ENCODE measurements at places on chromosomes 16 and 17.
A peak's percentile ranks its signal among the peaks of the same experiment; 100 is the strongest.

- DNase-seq = no peak
Observed at GRCh38 chr17:11391134-11391533, 150.1 kb downstream of the SHISA6 start.

- DNase-seq = no peak
Observed at GRCh38 chr16:72936408-72936807, 111.5 kb downstream of the ZFHX3 start.

GRCh38 chr16:65480281-65481091 is 358.6 kb upstream of the CDH11 start:
- DNase-seq = no peak

DNA sequence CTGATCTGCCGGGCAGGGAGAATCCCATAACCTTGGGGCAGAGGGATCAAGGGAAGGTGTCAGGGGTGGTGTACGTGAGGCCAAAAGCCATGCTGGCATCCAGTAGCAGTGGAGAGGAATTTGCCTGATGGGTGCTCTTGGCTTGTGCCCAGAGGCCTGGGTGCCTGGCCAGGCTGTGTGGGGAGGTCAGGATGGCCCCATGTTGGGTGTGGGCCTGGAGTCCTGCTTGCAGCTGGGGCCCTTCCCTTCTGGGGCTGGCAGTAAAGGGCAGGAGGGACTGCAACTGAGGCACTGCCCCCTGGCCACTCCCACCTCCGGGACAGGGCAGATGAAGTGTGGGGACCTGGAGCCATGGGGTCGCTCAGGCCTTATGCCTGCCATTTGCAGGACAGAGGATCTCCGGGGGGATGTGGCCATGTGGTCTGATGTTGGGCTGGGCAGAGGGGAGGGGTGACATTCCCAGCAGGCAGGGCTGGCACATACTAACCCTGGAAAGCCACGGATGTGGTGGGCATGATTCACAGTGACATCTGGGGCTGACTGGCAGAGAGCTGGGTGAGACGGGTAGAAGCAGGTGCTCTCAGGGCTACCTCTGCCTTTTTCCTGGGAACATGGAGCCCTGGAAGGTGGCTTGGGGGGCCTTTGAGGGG is 3.5 kb downstream of the FMNL1 start:
- DNase-seq = no peak

- DNase-seq = no peak
Observed at GRCh38 chr17:82841921-82842596, 2.2 kb upstream of the ZNF750 start.

DNA sequence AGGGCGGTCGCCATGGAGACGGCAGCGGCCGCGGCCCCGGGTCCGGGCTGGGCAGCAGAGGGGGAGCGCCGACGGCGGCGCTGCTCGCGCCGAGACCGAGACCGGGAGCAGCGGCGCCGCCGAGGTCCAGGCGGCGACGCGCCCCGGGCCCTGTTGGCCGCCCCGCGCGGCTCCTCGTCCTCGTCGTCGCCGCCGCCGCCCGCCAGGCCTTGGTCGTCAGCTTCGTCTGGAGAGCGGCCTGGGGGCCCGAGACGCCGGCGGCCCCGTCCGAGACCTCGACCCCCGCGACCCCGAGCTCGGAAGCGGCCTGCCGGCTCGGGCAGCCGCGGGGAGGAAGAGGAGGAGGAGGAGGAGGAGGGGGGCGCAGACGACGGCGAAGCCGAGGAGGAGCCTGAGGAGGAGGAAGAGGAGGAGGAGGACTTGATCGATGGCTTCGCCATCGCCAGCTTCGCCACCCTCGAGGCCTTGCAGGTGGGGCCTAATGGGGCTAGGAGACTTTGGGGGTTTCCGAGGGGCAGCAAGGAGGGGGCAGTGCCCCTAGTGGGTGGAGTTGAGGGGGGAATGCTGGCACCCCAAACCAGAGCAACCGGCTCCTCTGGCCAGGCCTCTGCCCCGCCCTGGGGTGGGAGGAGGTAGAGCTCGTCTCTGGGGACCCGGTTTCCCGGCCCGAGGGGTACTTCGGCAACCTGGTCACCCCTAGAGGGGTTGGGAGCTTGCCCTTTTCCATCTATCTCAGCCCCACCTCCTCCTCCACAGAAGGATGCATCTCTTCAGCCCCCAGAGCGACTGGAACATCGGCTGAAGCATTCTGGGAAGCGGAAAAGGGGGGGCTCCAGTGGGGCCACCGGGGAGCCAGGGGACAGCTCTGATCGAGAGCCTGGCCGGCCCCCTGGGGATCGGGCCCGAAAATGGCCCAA is 1.5 kb downstream of the FBRS start:
- DNase-seq = no peak

- no peak for DNase-seq
Observed at GRCh38 chr16:75287708-75288107, 36.3 kb upstream of the BCAR1 start.

DNA sequence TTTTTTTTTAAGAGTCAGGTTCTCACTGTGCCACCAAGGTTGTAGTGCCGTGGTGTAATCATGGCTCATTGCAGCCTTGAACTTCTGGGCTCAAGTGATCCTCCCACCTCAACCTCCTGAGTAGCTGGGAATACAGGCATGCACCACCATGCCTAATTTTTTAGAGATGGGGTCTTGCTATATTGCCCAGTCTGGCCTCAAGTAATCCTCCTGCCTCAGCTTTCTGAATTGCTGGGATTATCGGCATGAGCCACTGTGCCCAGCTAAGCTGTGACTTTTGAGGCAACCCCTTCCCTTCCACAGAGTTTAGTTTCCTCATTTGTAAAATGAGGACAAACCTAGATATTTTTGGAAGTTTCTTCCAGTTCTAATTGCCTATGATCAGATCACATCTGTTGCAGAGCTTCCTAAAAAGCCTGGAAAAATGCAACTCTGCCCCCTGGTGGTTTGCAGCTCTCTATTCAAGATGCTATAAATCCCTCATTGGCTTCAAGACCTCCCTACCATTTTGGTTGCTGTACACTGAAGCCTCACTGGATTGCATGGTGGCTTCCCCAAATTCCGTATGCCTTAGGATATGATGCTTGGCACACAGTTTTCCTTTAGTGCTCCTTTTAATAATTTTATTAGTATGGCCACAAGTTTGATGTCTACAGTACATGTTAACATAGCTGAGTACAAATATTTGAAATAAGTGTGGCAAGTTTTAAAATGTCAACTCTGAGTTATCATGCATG is 19.3 kb downstream of the GDE1 start:
- DNase-seq = peak; percentile 68

DNA sequence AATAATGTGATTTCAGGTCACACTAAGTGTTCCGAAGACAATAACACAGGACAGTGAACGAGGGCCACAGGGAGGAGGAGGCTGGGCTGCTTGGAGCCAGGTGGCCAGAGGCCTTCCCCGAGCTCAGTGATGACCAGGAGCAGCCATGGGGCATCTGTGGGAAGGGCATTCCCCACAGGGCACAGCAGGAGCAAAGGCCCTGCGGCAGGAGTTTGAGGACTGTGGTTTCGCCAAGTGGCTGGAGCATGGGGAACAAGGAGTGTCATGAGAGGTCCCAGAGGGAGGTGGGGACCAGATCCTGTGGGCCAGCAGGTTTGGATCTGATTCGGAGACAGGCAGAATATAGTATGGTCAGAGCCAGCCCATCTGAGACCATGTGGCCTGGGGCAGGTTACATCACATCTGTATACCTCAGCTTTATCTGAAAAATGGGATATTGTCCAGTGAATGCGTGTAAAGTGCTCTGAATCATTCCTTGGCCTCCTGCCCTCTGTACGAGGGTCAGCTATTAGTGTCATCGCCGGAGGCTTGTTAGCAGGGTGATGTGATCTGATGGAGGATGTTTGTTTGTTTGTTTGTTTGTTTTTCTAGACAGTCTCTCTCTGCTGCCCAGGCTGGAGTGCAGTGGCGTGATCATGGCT is 176.8 kb downstream of the KATNIP start:
- no peak for DNase-seq

GRCh38 chr17:19369846-19370492 is 7.4 kb upstream of the B9D1 start:
- DNase-seq = no peak

DNA sequence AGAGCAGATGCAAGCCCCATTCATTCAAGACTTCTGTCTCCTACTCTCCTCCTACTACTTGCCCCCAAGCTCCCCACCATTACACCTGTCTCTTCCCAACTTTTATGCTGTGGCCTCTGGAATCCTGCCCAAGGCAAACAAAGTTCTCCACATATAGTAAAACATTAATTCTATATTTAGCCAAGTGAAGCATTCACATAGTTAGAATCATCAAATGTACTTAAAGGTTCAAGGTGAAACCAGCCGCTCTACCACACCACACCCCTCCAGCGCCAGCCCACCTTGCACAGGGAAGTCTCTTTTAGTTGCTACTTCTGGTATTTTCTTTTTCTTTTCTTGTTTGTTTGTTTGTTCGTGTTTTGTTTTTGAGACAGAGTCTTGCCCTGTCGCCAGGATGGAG is 25.4 kb upstream of the GUCY2D start:
- DNase-seq = no peak

DNA sequence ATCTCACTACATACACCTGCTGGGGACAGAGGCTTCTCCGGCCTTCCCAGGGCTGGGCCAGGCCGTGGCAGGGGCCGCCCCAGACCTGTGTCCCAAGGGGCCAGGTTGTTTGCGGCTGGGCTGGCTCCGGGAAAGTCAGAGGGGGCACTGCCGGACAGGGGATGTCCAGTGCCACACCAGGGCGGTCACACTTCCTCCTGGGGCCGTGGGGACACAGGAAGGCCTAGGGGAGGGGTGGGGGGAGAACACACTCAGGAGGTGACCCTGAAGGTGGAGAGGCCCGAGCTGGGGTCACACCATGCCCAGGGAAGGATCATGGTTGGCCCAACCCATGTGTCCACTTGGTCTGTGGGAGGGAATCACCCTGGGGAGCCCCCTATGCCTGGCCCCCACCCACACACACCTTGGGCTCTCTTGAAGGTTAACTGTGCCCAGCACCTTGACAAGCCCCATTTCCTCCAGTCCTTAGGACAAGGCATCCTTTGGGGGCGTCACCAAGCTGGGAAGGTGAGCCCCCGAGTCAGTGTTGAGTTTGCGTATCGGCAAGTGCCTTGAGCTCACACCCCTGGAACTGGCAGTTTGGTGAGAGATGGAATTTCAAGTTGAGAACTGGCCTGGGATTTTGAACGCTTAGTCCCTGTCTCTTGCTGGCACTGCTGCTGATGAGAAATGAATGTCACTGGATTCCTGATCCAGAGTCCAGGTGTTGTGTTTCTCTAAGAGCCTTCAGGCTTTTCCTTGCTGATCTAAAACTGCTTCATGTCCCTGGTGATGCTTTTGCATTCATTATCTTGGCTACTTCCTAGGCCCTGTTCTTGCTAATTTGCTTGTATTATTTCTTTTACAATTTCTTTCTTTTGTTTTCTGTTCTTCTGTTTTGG is 7.7 kb upstream of the ACTG1 start:
- DNase-seq = no peak

GRCh38 chr17:75456039-75456416 is 407 bp upstream of the TMEM94 start:
- peak; percentile 60 for DNase-seq

DNA sequence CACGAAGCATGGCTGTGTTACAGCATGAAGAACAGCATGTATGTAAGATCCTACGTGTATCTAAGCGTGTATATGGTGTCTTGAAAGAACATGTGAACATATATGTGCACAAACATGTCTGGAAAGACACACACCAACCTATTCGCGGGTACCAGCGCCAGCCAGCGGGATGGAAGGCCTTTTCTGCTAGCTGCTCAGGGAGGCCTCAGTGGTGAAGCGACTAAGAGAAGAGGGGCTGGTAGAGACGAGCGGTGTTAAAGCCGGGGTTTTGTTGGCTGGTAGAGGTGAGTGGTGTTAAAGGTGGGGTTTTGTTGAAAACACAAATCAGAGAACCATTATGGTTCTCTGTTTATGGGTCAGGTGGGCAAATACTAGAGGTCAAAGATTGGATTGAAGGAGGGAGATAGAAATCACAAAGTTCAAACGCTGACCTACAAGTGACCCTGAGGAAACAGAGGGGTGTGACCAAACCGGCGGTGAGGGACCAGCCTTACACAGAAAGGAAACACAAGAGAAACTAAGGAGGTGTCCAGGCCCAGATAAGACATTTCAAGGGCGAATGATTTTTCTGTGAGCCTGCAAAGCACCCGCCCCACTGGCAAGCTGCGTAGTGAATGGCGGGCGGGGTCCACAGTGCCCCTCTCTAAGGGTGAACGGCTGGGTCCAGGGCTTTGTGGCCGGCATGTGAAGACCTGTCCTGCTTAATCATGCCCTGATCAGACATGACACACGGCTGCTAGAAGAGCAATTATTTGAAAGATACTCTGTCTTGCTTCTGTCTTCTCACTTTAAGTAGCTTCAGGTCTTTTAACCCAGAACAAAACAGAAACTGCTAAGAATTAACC is 8.1 kb downstream of the ZCCHC14 start:
- DNase-seq = no peak
